ENCODE measurements at places on chromosomes 16 and 17.

GRCh38 chr16:63617990-63618763 is 1503.7 kb downstream of the CDH11 start:
- DNase-seq, result peak; percentile 13

GRCh38 chr17:59513934-59514841 is 51.2 kb upstream of the DHX40 start:
- DNase-seq, result peak; percentile 77

DNA sequence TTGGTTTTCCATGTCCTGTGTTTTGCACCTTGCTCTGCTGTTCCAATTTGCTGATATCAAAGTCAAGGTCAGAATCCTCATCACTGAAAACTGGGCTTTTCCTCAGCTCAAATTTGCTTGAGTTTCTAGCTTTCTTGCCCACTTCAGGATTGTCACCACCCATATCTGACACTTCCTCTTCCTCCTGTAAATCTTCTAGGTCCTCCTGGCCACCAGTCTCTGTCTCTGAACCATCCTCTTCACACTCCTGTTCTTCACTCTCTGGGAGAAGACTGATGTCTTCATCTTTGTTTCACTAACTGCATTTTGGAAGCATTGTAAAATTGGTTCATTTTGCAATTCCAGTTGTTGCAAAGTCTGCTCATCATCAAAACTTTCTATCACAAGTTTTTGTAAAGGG is 63.4 kb upstream of the RBL2 start:
- DNase-seq, result no peak

GRCh38 chr16:81190667-81191066 is 47.8 kb upstream of the BCO1 start:
- peak; percentile 31 for DNase-seq

GRCh38 chr16:27618165-27618564 is 68.2 kb downstream of the KATNIP start:
- DNase-seq, result no peak

DNA sequence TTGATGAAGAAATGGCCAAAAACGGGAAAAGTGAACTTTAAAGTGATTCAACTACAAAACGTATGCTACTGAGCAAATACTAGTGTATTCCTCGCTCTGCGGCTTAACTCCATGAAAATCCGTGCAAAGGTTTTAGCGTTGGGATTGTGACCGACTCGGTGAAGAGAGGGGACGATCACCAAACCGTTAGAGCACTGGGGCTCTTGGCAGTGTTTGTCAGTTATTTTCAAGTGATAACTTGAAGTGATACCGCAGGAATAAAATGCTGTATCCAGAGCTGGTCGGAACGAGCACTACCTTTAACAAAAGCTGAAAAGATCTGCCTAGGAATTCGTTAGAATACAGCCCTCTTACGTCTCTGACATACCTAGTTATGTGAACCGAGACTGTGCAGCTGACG is 773 bp upstream of the PPM1D start:
- no peak for DNase-seq

GRCh38 chr16:60553090-60553757 is 1483.0 kb downstream of the CDH8 start:
- no peak for DNase-seq

GRCh38 chr16:25210758-25211157 is 6.0 kb upstream of the AQP8 start:
- peak; percentile 51 for DNase-seq

GRCh38 chr17:63838631-63839171 is 3.8 kb downstream of the SMARCD2 start:
- DNase-seq, result peak; percentile 86

- DNase-seq, result peak; percentile 55
These were observed 346.0 kb downstream of the GRIN2A start for GRCh38 chr16:9836118-9836736.

DNA sequence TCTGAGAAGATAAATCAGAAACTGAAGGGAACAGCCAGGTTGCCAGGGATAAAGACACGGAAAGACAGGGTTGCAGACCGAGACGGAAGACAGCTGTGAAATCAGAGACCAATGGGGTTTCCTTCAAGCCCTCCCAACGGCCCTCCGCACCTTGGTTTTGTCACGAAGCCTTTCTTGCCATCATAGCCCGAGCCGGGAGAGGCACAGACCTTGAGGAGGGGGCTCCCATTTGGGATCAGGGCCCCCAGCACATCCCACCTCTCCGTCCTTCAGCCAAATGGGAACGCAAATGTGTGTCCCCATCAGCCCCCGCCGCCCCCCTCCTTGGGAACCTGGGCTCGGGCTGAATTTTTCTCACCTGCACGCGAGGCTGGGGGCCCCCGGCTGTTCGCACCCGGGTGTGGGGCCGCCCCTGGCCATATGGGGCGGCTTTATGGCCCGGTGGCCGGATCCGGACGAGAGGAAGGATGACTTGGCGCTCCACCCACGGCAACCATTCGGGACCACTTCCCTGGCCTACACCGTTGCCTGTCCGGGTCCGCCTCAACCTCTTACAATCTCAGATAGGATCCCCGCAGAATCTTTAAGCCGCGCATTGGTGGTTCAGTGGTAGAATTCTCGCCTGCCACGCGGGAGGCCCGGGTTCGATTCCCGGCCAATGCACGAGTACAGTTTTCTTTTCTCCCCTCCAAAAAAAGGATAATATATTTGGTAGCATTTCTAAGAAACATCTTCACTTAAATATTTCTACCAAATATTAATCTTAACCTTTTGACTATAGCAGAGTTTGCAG is 1.4 kb upstream of the HES7 start:
- peak; percentile 77 for DNase-seq

DNA sequence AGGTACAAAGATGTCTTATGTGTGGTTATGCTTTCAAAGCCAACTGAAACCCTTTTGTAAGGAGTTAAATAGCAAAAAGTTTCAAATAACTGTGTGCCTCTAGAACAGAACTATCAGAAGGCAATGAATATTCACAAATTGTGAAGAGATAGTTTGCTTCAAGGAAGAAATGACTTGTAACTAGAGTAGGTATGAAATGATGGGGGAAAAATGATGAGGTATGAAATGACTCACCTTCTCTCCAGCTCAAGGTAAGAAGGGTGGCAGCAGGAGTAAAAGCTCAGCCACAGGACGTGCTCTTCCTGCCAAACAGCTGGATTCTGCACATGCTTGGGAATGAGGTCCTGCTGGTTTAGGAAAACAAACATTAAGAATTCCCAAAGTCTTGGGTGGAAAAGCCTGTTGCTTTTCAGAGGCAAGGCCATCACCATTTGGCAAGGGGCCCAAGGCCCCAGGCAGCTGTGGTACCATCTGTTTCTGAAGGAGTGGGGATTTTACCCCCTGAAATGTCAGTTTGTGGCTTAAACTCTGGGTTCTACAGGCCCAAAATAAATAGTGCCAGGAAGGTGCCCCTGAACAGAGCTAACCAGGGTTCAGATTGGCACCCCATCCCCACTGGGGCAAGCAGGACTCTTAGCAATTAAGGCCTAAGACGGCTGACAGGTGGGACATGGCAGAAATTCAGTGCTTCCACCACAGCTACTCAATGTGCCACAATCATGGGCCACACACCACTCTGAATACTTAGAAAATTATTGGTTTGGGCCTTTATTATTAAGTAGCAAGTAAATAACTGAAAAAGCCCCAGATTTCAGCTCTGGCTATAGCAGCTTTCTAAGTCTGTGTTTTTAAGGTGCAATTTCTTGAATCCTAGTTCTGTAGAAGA is 13.3 kb downstream of the HERPUD1 start:
- DNase-seq, result no peak

DNA sequence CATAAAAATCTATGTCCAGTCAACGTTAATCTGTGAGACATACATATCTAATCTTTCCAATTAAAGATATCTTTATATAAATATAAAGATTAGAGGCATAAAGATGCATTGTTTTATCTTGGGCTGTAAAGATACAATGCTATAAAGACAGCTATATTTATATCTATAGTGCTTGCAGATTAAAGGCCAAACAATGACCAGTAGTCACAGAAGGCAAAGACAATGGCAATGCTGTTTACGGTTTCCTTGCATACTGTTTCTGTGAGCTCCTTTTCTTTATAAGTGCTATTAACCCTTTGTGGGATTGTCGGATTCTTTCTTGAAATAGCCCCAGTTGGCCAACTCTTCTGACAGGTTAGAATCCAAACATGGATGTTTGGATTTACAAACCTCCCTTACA is 85.5 kb upstream of the SALL1 start:
- no peak for DNase-seq

GRCh38 chr17:75011401-75012095 is 922 bp upstream of the MRPL58 start:
- DNase-seq, result peak; percentile 70

- no peak for DNase-seq
These were observed 21.0 kb downstream of the ADGRG5 start for GRCh38 chr16:57563487-57563750.

GRCh38 chr17:81125573-81126081 is 39.7 kb upstream of the PVALEF start:
- no peak for DNase-seq

Data from fibroblast of upper back skin (primary cell).